ENCODE measurements at places on chromosomes 3 and 15.

DNA sequence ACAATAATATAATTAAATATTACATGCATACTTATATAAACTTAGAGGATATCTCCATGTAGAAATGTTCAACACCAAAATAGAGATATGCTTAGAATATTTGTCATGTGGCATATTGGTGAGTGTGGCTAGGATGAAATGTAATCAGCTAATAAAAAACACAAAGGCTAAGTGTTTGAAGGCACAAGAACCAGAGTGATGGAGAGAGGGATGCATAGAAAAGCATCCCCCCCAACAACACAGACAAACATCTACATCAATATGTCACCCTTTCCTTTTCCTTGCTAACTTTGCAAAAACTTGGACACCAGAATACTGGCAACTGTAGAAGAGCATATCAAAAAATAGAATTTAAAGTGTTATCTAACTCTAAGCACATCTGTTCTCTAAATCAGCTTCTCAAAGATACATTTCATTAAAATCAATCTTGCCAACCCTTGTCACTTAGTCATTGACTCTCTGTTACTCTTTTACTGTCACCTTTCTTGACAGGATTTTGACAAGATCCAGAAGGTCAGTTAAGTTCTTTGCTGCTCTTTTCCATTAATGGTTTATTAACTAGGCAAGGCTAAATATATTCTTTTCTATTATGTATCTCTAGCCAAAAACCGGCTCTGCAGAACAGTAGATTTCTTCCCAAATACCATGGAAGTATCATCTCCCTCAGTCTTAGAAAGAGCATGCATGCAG lies 695.9 kb downstream of the OTOL1 start:
- no peak for DNase-seq

- DNase-seq = no peak
Measured at GRCh38 chr3:60101621-60102020, 1051.8 kb upstream of the CFAP20DC start.

- DNase-seq = no peak
Measured at GRCh38 chr3:22296601-22297000, 545.6 kb upstream of the ZNF385D start.

DNA sequence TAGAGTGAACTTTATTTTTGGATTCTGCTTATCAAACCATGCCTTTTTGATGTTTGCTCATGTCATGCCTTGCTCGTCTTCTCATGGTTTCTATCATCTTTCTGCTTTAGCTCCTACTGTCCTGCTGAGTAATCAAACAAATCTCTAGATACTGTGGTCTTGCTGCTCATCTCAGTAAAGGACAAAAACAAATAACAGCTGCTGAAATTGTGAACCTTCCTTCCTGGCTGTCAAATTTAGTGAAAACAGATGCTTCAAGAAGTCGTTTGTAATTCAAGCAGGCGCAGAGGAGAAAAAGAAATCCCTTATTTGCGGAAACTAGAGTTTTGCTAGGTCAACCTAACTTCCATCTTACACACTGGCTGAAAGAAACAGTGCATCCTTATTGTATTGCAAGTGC lies 616.1 kb upstream of the ALCAM start:
- DNase-seq = no peak

DNA sequence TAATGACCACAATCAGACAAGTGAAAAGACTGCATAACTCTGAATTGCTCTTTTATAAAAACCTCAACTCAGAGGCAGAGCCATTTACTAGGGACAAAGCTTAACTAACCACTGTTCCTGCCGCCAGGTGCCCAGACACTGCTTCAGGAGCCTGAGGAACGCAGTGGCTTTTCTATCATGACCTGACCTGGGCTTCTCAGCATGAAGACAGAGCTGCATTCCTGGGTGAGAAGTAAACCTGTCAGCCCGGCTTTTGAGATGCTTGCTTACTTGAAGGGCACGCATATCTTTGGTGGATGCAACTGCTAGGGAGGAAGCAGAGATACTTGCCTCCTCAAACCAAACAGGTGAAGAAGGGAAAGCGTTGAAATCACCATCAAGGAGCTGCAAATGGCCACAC lies 7.9 kb downstream of the LRRC31 start:
- DNase-seq = no peak

- DNase-seq = no peak
Measured at GRCh38 chr3:89227218-89227617, 119.8 kb downstream of the EPHA3 start.

DNA sequence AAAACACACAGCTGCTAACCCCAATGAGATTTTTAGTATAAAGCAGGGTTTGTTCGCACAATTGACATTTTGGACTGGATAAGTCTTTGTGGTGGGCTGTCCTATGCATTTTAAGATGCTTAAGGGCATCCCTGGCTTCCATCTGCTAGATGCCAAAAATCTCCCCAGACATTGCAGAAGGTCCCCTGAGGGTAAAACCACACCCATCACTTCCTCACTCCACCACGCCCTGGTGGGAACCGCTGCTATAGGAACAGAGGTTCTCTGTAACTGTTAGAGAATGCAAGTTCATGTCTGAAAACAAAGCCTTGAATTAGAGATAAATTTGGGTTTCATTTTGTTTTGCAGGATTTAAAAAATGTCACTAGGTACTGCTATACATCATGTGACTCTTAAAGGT lies 67.7 kb downstream of the ARHGEF26 start:
- no peak for DNase-seq

- no peak for DNase-seq
Measured at GRCh38 chr3:153293265-153293664, 131.2 kb downstream of the RAP2B start.

DNA sequence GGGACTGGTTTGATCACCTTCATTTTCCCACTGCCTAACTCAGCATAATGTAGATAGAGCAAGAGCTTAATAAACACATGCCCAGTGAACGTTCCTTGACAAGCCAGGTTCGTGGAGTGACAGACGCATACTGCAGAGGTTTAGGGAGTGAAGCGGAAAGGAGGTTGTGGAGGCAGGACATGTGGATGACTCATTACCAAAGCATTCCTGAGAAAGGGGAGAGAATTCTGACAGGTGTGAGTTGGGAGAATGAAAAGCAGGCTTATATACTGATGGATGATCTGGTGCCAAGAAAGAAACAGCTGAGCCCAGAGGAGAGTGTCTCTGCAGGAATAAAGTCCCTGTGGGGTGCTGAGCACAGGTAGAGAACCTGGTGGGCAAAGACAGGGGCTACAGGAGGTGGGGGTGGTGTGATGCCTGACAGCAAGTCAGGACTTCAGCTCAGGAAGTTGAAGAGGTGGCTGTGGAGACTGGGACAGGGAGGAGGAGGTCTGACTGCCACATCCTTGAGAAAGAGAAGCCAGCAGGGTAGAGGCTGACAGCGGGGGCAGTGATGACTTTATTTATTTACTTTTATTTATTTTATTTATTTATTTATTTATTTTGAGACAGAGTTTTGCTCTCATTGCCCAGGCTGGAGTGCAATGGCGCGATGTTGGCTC lies 2.4 kb upstream of the RPL29 start:
- no peak for DNase-seq

- peak; percentile 19 for DNase-seq
Measured at GRCh38 chr15:99409097-99409473, 156.7 kb upstream of the MEF2A start.

GRCh38 chr3:126358038-126358815 lies 1.0 kb upstream of the KLF15 start:
- DNase-seq = no peak

DNA sequence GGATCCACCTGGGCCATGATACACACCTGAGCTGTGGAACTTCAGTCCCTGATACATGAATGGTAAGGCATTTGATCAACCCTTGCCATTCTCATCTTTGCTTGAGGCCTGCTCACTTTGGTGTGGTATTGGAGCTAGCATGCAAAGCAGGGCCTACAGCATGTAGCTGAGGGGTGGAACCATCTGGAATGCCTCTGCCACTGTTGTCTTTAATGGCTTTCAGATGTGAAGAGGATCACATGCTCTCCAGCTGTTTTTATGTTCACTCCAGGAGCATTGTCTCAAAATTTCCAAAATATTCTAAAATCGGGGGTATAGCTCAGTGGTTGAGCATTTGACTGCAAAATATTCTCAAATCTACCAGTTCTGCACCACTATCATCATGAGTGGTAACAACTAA lies 64.4 kb upstream of the PHLDB2 start:
- DNase-seq = no peak

DNA sequence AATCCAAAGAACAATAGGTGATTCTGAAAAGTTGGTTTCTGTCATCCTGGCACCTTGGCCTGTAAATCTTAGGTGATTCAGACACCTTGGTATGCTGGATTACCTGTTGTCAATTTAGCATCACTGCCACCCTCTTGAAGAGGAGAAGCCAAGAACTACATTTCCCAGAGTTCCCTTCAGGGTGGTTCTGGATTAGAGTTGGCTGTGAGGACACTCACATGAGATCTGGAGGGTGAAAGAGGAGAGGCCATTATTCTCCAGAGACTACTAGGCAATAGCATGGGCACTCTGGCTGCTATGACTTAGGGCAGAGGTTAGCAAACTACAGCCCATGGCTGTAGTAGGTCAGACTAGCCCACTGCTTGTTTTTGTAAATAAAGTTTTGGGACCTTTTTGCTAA lies 41.7 kb upstream of the CORO2B start:
- DNase-seq = no peak

DNA sequence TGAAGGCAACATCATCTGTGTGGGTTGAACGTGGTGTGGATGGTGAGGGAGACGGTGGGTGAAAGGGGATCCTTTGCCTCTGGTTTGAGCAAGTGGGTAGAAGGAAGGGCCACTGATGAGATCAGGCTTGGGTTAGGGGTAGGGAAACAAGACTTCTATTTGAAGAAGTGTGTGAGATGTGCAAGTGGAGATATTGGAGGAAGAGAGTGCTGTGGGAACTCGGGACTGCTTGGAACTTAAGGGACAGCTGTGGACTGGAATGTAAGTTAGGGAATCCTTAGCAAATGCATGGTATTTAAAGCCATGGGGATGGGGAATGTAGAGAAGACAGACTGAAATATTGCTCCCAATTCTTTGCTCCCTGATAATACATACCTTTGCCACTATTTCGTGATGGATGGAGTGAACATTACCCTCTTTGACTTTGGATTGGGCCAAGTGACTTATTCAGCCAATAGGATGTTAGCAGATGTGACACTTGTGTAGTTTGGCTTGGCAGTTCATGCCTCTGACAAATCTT lies 30.2 kb upstream of the AMOTL2 start:
- no peak for DNase-seq

GRCh38 chr15:33907326-33907725 lies 61.0 kb upstream of the CHRM5 start:
- DNase-seq = no peak

All from keratinocyte (primary cell).